ENCODE measurements at places on chromosomes 2 and 18. TPM values are rescaled to one million over a fixed set of nuclear protein-coding genes. Genes with fewer than 3 reads are reported as not detected.

Gene CRYGA
- total RNA-seq: 0.52 TPM

Gene ST3GAL5
- total RNA-seq: 27.7 TPM

Gene IL1RL1
- 0.36 TPM for total RNA-seq

- ATAC-seq: peak; percentile 38
Measured at GRCh38 chr2:24049485-24050021, at the start of gene FKBP1B. Gene FKBP1B, plus strand, starts transcription at chr2:24049741. Its CDS starts 109 bp downstream, at chr2:24049850.

- peak; percentile 69 for ATAC-seq
Measured at GRCh38 chr2:122194546-122194945, 439.1 kb downstream of the TSN start.

GRCh38 chr2:199462956-199463692 is 5.4 kb upstream of the SATB2 start:
- ATAC-seq: peak; percentile 59

- ATAC-seq: no peak
Measured at GRCh38 chr18:14015416-14015815, 100.1 kb upstream of the MC2R start.

DNA sequence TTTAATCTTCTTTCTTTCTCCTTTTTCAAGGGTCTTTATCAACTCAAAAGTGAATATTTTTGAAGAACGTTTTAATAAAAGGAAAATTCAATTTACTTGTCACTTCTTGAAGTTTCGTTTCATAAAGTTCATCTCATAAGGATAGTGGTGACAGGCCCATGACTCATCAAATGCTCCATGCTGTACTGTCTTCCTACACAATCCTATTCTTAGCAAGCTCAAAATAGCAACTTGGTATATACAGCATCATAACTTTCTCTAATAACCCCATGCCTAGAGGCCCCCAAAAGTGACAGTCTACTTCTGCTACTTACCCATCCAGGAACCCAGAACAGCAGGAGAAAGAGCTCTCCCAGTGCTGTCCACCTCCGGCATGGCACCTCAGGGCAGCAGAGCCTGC is 7.7 kb downstream of the FBXO15 start:
- ATAC-seq: no peak

- ATAC-seq: no peak
Measured at GRCh38 chr2:66762761-66763160, 327.8 kb downstream of the MEIS1 start.

All from motor neuron (in vitro differentiated cells).